HEK293T (cell line): ENCODE measurements at places on chromosomes 2 and 18.

GRCh38 chr2:86464652-86465051, 23.5 kb downstream of the KDM3A start:
- DNase-seq: no peak

- no peak for DNase-seq
Observed at GRCh38 chr2:15802657-15803542, 137.4 kb upstream of the MYCN start.

GRCh38 chr2:18483896-18484295, 76.6 kb downstream of the RDH14 start:
- DNase-seq: no peak

GRCh38 chr2:21294446-21294845, 170.7 kb downstream of the TDRD15 start:
- no peak for DNase-seq

- no peak for DNase-seq
Observed at GRCh38 chr2:239537633-239538356, 137.0 kb upstream of the HDAC4 start.

GRCh38 chr2:39930175-39930917, 151.3 kb upstream of the THUMPD2 start:
- DNase-seq: no peak

GRCh38 chr2:1621041-1621440, 123.3 kb downstream of the PXDN start:
- DNase-seq: no peak

DNA sequence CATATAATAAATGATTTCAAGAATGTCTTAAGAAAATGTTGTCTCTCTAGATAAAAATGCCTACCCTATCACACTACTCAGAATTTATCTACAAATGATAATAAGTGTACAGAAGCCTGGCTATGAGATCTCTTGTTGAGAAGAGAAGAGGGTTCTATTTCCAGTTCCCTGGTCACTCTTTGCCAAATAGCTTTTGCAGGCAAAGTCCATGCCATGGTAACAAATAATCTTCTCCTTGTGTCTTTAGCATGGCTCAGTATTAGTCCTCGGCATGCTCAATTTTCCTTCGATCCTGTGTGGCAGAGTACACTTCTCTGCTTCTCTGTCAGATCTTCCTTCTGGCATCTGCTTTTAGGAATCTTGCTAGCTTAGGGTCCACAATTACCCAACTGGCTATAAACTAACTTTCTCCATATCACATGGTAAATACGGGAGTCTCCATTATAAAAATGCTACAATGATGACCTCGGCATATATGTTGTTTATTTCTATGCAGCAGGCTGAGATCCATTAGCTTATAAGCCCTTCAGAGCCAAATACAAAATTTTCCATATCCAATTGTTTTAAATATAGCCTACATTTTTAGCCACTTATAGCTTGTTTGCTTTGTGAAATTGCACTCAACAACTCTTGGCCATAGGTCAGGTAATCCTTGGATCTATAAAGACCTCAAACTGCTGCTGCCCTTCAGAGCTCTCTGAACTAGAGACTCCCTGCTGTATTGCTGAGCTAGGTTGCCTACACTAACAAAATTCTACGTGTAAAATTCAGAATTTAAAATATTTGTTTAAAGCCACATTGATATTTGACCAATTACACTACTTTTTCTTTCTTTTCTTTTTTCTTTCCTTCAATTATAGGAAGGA, 157.5 kb downstream of the FSIP2 start:
- DNase-seq: no peak

GRCh38 chr2:128756365-128756717, 437.7 kb upstream of the HS6ST1 start:
- DNase-seq: no peak

GRCh38 chr2:61759005-61759404, 94.9 kb downstream of the FAM161A start:
- no peak for DNase-seq

GRCh38 chr18:58418361-58418760, 210.5 kb downstream of the ALPK2 start:
- no peak for DNase-seq

DNA sequence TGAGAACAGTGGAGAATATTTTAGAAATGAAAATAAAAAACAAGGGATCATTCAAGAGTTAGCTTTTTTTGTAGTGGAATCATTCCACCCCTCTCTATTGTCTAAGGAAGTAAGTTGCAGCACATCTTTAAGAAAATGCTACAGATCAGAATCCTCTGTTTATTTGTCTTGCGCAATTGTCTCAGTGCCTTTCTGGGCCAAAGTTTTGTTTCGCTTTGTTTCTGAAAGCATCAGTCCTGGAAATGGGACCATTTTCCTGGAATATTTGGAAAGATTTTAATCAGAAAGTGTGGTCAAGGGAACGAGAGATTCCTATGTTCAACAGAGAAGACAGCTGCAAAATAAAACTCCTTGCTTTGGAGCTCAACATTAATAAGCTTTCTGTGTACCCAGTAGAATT, 74.0 kb downstream of the NRXN1 start:
- DNase-seq: no peak
